ENCODE measurements at places on chromosomes 5 and 9.

GRCh38 chr5:76143884-76144283 is 60.7 kb downstream of the SV2C start:
- no peak for DNase-seq

- no peak for DNase-seq
Measured at GRCh38 chr9:11135851-11136250, 523.0 kb upstream of the PTPRD start.

DNA sequence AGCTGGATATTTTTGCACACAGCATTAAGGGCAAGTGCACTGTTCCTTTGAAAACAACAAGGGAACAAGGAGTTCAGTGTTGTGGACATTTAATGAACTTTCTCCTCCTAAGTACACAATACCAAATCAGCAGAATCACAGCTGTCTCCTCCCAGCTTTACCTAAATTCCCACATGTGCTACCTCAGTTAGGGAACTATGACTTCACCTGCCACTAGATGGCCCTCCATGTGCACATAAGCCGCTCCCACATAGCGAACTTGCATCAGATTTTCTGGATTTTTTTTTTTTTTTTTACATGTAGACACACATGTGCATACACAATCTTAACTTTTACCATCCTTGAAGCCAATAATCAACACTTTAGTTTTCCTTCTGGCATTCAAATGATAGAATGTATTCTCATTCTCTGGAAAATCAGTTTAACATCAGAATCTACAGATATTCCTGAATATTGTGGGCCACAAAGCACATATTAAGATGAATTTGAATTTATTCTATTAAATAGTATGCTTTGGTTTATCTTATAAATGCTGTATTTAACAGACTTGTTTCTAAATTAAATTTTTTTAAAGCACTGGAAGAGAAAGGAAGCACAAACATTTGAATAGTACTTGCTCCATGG is 123.6 kb downstream of the PALM2AKAP2 start:
- DNase-seq: peak; percentile 89

DNA sequence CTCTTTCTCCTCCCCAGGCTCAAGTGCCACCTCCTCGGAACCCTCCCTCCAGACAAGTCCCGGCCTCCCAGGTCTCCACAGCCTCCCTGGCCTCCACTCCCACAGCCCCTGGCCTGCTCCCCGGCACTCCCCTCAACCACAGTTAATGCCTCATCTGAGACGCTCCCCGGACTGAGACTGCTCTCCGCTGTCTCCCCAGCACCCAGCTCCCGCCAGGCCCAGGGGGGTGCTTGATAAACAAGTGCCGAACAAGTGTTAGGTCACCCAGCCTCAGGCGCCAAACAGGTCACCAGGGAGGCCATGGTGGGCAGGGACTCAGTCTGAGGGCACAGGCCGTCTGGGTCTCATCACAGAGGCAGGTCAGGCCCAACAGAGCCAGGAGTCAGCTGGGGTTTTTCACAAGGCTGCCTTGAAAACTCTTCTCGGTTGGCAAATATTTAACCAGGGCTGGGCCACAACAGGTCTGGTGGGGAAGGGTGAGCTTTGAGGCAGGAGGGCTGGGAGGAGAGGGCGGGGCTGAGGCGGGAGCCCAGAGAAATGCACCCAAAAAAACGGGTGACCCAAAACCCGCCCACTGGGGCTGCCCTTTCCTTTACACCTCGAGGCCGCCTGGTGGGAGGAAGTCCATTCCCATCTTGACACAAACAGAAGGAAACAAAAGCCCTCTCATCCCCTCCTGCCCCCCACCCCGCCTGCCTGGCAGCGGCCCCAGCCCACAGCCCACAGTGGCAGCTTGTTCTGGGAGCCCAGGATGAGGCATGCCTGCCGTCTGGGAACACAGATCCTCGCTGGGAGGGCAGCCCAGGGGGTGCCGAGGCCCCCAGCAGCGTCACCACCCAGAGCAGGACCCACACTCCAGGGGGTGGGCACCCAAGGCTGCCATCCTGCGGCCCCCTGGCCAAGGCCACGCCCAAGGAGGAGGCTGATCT is 66.6 kb upstream of the STXBP1 start:
- peak; percentile 81 for DNase-seq

DNA sequence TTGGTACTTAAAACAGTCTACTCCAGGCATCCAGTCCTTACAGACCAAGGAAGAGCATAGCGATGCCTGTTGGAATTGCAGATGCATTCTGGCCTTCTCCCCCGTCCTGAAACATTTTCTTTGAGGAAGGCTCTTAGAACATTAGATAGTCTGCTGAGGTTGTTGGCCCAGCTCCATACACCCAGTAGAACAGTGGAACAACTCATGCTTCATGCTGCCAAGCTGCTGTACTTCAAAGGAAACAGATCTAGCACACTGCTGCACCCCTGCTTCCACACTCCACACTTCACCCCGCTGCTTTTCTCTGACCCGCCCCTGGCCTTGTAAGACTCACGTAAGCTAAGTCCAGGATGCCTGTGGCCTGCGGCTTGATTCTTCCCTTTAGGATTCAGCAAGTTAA is 33.4 kb upstream of the NCS1 start:
- peak; percentile 96 for DNase-seq

DNA sequence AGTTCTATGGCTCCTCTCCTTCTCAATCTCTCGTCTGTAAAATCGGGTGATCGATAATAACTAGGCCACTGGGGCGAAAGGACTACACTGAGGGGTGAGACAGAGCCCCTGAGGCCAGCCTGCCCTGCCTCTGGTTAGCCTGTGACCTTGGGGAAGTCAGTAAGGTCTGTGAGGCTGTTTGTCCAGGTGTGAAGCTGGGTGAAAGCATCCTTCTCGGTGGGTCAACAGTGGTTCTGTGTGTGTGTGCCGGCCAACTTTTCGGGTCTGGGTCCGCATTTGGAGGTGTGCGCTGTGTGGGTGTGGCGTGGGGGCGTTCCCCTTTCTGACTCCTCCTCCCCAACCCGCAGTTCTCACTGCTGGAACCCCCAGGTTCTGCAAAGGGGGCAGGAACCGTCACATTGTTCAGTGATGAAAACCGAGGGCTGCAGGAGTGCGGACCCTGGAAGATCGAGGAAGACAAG is 5.0 kb upstream of the RNF44 start:
- DNase-seq: no peak

- DNase-seq: no peak
Measured at GRCh38 chr9:131397100-131397790, 3.4 kb downstream of the PRRC2B start.

DNA sequence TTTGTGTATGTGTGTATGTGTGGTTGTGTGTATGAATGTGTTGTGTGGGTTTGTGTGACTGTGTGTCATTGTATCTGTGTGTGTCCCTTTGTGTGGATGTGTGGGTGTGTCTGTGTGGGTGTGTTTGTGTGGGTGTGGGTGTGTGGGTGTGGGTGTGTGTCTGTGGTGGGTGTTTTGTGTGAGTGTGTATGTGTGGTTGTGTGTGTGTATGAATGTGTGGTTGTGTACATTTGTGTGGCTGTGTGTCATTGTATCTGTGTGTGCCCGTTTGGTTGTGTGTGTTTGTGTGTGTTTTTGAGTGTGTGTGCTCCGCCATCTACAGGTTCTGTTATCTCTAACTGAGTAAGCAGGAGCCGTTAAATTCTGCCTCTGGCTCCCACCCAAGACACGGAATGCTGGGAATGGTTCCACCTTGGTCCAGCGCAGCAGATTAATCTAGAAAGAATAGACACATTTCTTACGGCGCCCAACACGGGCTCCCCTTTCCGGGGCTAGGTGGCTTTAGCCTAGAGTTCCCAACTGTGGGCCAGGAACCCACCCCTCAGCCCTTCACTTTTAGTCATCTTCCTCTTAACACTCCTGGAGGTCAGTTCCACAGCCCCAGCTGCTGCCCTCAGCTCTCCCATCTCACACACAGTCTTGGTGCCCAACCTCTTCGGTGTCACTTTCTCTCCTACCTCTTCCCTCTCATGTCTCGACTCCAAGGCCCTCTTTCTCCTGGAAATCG is 197.1 kb downstream of the TTLL11 start:
- peak; percentile 62 for DNase-seq

DNA sequence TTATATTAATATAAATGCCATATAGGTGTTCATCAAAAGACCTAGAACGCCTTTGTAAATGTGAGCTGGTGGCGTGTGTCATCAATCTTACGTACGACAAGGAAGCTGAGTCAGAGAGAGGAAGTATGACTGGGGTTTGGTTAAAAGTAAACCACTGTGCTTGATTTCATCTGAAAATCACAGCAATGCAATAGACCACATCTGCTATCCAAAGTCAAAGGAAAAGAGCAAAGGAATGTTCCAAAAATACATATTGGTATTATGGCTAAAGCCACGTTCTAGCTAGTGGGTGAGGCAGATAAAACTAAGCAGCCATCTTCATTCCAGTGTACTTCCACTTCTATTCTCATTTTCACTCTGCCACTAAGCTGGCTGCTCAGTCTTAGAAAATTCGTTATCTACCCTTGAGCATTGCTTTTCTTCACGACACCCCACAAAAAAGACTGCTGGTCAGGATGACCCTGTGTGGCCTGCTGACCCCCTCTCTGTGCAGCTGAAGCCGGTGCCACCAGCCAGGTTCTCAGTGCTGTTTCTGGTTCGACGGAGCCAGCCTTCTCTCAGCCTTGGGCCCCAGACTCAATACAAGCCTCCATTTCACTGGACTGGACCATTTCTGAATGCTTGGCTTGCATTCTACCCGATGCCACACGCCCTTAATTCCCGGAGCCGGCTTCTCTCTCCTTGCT is 23.8 kb downstream of the SHC3 start:
- peak; percentile 96 for DNase-seq

DNA sequence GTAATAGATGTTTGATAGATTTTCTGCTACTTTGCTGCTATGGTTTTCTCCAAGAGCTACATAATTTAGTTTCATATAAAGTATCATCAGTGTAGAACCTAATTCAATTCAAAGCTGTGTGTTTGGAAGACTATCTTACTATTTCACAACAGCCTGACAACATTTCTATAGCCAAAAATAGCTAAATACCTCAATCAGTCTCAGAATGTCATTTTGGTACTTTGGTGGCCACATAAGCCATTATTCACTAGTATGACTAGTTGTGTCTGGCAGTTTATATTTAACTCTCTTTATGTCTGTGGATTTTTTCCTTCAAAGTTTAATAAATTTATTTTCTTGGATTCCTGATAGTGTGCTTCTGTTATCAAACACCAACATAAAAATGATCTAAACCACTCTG is 35.1 kb upstream of the CCDC152 start:
- peak; percentile 12 for DNase-seq

- no peak for DNase-seq
Measured at GRCh38 chr9:130112538-130113151, 58.9 kb downstream of the GPR107 start.

GRCh38 chr9:10387282-10387681 is 225.5 kb downstream of the PTPRD start:
- no peak for DNase-seq

DNA sequence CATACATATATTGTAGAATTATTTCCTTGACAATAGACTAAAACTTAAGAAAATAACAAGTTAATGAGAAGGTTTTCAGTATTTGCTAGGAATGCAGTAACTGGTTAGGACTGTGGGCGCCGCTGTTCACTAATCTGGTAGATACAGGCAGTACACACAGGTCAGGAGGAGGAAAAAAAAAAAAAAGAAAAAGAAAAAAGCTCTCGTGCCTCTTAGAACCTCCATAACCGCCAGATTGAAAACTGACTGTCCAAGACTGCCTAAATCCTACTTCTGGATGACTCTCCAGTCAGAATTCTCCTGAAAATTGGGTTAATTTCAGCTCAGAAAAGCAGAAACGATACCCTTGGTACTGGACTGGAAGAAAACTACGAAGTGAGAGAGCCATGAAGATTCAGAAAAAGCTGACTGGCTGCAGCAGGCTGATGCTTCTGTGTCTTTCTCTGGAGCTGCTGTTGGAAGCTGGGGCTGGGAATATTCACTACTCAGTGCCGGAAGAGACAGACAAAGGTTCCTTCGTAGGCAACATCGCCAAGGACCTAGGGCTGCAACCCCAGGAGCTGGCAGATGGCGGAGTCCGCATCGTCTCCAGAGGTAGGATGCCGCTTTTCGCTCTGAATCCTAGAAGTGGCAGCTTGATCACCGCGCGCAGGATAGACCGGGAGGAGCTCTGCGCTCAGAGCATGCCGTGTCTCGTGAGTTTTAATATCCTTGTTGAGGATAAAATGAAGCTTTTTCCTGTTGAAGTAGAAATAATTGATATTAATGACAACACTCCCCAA is at the start of gene PCDHGA1:
TSS of gene PCDHGA1 (plus strand) at position 216 of the 782 bp plus-strand sequence.
- DNase-seq: peak; percentile 75

GRCh38 chr5:66669086-66669861 is 73.1 kb downstream of the MAST4 start:
- DNase-seq: no peak

GRCh38 chr5:55222092-55222984 is 4.8 kb downstream of the MCIDAS start:
- DNase-seq: no peak

- DNase-seq: no peak
Measured at GRCh38 chr9:95640336-95640735, 123.6 kb upstream of the PTCH1 start.

- DNase-seq: no peak
Measured at GRCh38 chr5:135476615-135477581, 24.7 kb upstream of the TIFAB start.

Measured in cardiac fibroblast (primary cell).